ENCODE measurements at places on chromosomes 7 and 10. TPM values are rescaled to one million over a fixed set of nuclear protein-coding genes. Genes with fewer than 3 reads are reported as not detected.

GRCh38 chr7:131839967-131840690 is 283.7 kb upstream of the PODXL start:
- H3K4me1 ChIP-seq: peaks cover 7% of the 10 kb centered on the region
- no peaks in the 10 kb centered on the region for H3K36me3 ChIP-seq
- peaks cover 3% of the 10 kb centered on the region for H3K27me3 ChIP-seq

GRCh38 chr7:99365318-99366141 is 9.0 kb upstream of the ARPC1B start:
- peaks cover 30% of the 10 kb centered on the region for H3K36me3 ChIP-seq
- peak; percentile 79 for DNase-seq
- no peak overlapping the region for H3K4me3 ChIP-seq
- no peaks in the 10 kb centered on the region for H3K27me3 ChIP-seq

- peaks cover 100% of the 10 kb centered on the region for H3K27me3 ChIP-seq
- no peak overlapping the region for H3K4me3 ChIP-seq
- no peak overlapping the region for H3K27ac ChIP-seq
- peaks cover 21% of the 10 kb centered on the region for H3K4me1 ChIP-seq
Observed at GRCh38 chr7:91353848-91354247, 89.6 kb downstream of the FZD1 start.

GRCh38 chr7:71145906-71146901 is 14.3 kb downstream of the GALNT17 start:
- peaks cover 74% of the 10 kb centered on the region for H3K36me3 ChIP-seq
- no peak for DNase-seq
- H3K4me3 ChIP-seq: no peak overlapping the region
- H3K27me3 ChIP-seq: no peaks in the 10 kb centered on the region
- H3K27ac ChIP-seq: peak overlapping the region; percentile 50

DNA sequence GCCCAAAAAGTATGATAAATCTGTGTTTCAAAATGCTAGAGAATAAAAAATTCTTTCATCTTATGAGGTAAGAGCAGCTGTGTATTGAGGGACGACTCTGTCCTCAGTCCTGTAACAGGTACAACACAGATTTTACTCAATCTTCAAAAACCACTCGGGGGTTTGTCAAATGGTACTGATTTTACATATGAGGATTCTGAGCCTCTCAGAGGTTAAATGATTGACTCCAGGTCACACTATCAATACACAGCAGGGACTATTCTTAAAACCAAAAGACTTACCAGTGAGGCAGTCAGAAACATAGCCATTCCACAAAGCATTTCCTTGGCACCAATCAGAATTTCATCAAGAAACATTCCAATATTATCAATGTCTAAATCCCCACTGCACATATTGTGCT is 95.5 kb downstream of the SGMS1 start:
- no peak overlapping the region for H3K27ac ChIP-seq
- no peaks in the 10 kb centered on the region for H3K27me3 ChIP-seq
- H3K4me3 ChIP-seq: no peak overlapping the region
- DNase-seq: no peak
- H3K36me3 ChIP-seq: no peaks in the 10 kb centered on the region

GRCh38 chr10:6615971-6616370 is 35.9 kb upstream of the PRKCQ start:
- H3K27ac ChIP-seq: no peak overlapping the region
- H3K4me3 ChIP-seq: no peak overlapping the region
- H3K27me3 ChIP-seq: peaks cover 4% of the 10 kb centered on the region
- DNase-seq: no peak
- no peaks in the 10 kb centered on the region for H3K4me1 ChIP-seq

TSPAN13 gene
- total RNA-seq: 32.7 TPM

Measured in WTC11 (cell line).